ENCODE measurements at places on chromosomes 1 and 21.

GRCh38 chr1:51310871-51311613, 19.3 kb downstream of the TTC39A start:
- no peak for DNase-seq

- no peak for DNase-seq
Observed at GRCh38 chr1:42658877-42659337, 684 bp downstream of the PPIH start.

DNA sequence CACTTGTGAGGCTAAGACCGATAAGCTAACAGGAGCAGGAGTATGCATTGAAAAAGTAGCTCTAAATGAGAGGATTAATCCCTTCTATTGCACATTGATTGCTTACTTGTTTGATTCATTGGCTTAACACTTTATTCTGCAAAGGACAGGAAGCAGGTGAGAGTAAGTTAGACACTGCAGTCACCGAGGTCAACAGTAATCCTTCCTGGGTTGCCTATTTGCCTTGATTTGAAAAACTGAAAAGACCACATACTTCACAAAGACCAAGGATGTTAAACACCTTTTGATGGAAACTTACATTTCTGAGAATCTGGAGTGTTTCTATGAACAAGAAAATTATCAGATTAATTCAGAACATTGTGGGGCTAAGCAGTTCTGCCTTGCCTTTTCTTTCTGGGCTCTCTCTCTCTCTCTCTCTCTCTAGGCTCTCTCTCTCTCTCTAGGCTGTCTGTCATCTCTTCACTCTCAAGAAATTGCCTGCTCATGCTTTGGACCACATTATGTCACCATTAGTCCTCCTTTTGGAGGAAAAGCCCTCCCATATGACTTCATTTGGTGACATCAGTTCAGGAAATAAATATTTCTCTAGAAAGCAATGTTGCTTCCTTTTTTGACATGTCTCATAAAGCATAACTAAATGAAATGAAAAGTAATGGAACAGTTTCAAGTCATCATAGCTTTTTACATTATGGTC, 103.8 kb downstream of the TNFSF18 start:
- DNase-seq, result peak; percentile 62

GRCh38 chr1:234906654-234907053, 222.0 kb downstream of the TOMM20 start:
- no peak for DNase-seq

DNA sequence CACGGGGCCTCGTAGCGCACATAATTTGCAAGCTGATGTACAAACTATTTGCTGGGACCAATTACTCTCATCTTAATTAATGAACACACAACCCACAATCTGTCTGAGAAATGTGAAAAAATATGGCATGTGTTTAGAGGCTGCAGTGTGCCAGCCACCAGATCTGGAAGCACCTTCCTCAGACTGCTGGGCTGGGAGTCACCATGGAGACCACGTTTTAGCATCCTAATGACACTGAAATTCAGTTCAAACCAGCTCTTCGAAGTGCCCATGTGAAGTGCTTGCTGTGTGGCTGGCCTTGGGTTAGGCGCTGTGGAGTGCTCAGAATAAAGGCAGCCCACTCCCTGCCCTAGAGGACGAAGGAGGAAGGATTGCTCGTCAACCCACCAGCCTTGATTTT, 482.4 kb downstream of the OMA1 start:
- no peak for DNase-seq

GRCh38 chr1:210582205-210582970, 253.7 kb downstream of the HHAT start:
- peak; percentile 95 for DNase-seq

DNA sequence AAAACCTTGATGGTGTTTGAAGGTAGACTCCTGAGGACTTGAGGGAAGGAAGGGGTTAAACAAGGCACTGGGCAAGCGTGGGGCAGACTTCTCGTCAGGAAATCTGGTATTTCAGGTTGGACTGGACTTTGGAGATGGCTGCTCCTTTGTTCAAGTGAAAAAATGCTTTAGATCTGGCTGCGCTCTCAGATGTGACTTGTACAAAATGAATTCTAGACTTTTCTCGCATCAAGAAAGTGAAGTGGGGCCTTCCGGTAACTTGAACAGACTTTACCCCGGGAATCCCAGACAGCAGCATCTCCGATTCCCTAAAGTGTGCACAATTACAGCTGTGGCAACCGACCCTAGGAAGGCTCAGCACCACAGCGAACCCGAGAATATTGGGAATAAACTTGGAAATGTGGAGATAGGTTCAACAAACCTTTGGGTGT, 44.3 kb upstream of the ERRFI1 start:
- no peak for DNase-seq

DNA sequence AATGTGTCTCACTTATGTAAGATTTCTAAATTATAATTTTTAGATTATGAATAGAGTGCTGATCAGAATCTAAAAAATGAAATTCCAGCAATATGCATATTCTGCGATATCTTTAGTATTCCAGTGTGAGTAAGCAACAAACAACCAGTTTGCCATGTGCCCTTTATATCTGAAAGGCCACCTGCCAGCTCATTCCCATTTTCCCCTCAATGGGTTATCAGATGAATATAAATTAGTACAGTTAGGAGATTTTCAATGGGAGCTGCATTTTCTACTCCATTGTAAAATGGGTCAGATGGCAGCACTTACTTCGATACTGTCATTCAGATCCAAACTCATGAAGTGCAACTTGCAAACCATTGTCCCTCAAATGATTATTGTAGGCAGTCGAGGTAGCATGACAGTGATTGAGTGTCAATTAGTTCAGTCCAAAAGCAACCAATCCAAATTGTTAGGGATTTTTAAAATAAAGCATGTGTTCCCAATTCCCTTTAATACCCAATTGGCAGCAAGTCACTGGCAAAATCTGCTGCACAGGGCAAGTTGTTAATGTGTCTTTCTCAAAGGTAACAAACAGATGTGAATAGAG, 680.3 kb downstream of the LRRIQ3 start:
- no peak for DNase-seq

- DNase-seq, result no peak
Observed at GRCh38 chr1:211229365-211229759, 29.8 kb upstream of the RCOR3 start.

DNA sequence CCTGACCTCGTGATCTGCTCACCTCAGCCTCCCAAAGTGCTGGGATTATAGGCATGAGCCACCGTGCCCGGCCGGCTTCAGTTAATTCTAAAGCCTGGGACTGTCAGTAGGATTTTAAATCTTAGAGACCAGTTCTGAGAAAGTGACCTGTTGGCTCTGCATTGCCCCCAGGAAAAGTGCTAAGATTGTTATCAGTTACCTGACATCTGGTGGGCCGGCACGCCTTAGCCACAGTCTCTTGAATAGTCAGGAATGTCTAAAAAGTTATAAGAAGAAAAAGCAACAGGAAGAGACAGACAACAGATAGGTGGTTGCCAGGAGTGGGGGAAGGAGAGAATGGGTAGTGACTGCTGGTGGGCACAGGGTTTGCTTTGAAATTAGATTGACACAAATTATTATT, 35.1 kb downstream of the RABGAP1L start:
- no peak for DNase-seq

GRCh38 chr1:24541711-24542346, 14.1 kb upstream of the NCMAP start:
- peak; percentile 36 for DNase-seq

- no peak for DNase-seq
Observed at GRCh38 chr1:202587859-202588485, 122.3 kb downstream of the SYT2 start.

- no peak for DNase-seq
Observed at GRCh38 chr1:209427811-209428210, 155.7 kb upstream of the CAMK1G start.

GRCh38 chr1:1771096-1771495, 7.2 kb downstream of the NADK start:
- no peak for DNase-seq

DNA sequence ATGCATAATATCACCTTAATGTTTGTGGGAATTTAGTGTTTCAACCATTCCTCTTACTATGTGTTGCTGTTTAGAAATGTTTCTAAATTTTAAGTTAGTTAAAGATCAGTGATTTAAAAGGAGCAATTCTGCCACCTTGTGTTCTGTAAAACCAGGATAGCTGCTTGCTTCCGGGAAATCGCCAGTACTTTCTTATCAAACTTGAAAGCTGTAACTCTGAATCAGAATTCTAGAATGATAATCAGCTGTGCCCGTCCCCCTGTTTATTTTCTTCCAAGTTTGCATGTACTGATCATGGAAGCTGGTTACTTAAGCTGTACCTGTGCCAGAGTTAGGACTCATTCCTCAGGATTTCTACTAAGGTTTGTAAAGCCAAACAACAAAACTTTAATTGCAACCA, 656.4 kb downstream of the LTN1 start:
- peak; percentile 69 for DNase-seq

GRCh38 chr21:36080386-36080785, 10.6 kb downstream of the CBR1 start:
- DNase-seq, result no peak

DNA sequence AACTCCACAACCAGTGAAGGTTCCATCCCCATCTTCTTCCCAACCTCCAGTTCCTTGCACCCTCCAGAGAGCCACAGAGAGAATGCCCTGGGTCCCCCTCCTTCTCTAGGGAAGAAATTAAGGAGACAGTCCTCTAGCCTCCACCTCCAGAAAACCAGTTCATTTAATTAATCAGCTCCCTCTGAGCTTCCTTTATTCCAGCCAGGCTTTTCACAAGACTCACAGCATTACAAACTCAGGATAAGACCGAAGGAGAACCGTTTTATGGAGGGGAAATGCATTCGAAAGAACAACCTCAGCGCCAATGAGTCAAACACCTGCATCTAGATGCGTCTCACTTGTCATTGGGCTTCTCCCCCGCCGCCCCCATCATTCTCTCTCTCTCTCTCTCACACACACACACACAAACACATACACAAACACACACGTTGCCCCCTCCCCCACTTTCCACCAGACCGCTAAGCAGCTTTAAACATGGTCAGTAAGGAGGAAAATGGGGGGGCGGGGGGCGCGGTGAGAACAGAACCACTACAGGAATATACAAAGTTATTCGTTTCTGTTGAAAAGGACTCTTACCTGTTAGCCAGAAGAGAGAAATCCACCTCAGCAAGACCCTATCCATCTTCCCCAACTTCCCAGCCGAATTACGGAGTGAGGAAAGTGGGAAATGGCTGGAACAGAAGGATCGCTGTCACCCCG, 544 bp downstream of the ILDR2 start:
- DNase-seq, result peak; percentile 3

- peak; percentile 72 for DNase-seq
Observed at GRCh38 chr1:92851729-92852128, 19.9 kb downstream of the RPL5 start.

DNA sequence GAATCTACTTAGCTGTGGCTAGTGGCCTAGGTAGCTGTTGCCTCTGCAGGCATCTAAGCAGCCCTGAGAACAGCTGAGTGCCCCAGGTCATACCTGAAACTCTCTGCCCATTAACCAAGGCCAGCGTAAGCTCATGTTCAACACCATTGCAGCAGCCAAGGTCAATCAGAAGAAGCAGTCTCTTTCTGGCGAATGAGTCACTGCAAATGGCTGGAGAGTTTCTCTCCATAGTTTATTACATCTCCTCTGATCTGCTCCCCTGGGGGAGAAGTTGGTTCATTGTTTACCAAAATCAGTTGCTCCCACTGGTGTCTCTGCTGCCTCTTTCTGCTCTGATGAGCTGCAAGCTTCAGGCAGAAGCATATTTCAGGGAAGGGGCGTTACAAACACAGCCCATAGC, 6.9 kb upstream of the BCL9 start:
- no peak for DNase-seq

DNA sequence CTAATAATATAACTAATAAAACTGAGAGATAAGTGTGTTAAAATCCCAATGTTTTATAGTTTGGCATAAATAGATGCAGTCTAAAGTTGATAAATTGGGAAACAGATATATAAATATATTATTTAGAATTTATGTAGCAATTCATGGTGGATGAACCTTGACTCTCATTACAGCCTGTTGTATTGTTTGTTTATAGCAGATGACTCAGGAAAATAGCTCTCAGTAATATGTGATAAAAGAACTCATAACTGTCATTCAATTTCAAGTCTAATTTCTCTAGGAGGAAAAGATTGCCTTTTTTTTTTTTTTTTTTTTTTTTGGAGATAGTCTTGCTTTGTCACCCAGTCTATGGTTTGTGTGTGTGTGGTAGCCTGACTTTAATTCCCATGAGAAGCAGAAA, 603.2 kb upstream of the PKN2 start:
- DNase-seq, result no peak

GRCh38 chr1:43861337-43861736, 72.3 kb upstream of the ARTN start:
- DNase-seq, result no peak

DNA sequence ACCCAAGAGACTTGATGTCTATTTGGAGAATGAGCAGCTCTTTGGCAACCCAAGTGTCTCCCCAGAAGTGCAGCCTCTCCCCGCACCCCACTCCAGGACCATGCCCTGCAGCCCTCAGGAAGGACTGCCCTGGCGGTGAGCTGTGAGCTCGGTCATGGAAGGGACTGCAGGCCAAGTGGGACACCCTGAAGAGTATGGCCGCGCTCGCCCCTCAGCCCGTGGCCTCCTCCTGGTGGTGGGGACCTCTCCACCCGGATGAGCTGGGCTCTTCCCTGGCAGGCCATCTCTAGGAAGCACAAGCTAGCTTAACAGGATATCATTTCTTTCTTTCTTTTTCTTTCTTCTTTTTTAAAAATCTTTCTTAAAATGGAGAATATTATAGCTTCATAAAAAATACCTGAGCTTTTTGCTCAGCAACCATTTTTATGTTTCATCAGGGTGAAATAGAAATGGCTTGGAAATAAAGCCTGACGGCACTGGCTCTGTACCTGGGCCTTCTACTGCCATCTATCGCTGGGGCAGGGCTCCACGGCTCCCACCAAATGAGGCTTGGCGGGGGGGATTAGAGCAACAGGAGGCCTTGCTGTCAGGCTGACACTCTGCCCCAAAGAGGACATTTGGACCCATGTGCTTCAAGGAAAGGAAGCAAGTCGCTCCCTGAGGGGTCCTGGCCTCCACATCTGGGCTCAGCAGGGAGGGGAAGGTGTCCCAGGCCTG, 296.2 kb upstream of the VAMP3 start:
- DNase-seq, result no peak

DNA sequence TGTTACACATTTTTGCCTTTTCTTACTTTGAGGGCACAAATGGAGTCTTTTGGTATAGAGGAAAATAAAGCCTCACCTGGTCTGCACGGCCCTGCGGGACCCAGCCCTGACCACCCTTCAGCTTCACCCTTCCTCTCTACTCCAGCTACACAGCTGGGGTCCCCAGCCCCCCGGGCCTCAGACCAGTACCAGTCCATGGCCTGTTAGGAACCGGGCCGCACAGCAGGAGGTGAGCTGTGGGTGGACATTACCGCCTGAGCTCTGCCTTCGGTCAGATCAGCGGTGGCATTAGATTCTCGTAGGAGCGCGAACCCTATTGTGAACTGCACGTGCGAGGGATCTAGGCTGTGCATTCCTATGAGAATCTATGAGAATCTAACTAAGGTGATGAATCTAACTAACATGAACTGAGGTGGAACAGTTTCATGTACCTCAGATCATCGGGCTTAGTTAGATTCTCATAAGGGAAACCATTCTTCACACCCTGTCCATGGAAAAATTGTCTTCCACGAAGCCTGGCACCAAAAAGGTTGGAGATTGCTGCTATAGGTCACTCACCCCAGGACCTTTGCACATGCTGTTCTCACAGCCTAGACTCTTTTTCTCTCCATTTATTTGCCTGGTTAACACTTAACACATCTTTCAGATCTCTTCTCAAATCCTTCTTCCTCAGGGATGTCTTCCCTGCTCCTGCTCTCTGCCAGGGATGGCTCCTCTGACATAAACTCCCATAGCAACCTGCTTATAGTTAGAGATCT, 37.5 kb upstream of the ECE1 start:
- DNase-seq, result no peak
